SW 1271 (cell line): ENCODE measurements at places on chromosomes 7 and 10.

DNA sequence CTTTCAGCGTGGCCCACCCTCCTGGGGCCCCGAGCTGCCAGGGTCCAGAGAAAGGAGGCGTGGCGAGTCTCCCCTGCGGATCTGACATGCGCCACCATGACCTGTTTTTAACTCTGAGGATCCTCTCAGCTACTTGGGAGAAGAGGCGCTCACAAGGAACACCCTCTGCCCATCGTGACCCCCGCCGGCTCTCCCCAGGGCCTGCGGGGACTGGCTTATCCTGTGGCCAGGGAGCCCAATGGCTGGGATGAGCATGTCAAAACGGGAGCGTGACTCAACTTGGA lies 93.7 kb downstream of the EBF3 start:
- DNase-seq: no peak

GRCh38 chr10:72334196-72334824 lies 20.4 kb downstream of the DNAJB12 start:
- DNase-seq: no peak

DNA sequence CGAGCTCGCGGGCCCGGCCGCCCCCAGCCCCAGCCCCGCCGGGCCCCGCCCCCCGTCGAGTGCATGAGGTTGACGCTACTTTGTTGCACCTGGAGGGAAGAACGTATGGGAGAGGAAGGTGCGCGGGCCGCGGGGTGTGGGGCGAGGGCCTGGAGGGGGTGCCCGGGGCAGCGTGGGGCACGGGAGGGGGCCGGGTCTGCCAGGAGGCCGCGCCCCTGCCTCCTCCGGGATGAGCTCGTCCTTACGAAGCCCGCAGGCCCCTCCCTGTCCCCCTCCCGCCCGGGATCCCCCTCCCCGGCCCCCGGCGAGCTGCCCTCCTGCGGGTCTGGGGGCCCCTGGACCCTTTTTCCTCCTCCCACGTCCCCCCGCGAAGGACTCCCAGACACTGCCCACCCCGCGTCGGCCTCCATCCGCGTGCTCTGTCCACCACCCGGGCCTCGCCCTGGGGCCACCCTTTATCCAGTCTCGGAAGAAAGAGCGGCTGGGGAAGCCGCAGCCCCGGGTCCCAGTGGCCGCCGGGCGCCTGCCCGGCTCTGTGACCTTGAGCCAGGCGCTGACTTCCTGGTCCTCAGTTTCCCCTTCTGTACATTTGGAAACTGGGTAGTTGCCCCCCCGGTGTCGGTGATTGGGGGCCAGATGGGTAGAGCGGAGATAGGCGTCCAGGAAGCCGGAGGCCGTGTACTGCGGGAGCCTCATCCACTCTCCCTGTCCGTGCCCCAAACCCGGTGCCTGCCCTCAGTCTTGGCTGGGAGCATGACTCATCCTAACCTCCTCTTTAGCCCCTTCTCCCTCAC lies 521 bp downstream of the LIMK1 start:
- DNase-seq: peak; percentile 30

DNA sequence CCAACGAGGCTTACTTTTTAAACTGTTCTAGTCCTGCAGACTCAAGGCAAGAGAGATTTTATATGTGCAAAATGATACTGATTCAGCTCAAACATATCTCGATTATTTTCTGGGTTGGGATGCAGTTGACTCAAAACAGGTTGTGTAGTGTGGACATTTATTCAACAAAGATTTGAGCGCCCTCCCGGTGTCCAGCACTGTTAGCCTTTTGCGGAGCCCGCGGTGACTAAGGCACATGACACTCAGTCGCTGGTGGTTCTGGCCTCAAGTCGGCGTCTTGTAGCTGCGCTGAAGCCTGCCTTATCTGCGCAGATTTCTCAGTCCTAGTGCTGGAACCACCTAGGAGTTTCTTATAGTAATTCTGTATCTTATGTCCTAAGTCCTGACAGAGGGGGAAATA lies 938 bp upstream of the CADPS2 start:
- peak; percentile 16 for DNase-seq

DNA sequence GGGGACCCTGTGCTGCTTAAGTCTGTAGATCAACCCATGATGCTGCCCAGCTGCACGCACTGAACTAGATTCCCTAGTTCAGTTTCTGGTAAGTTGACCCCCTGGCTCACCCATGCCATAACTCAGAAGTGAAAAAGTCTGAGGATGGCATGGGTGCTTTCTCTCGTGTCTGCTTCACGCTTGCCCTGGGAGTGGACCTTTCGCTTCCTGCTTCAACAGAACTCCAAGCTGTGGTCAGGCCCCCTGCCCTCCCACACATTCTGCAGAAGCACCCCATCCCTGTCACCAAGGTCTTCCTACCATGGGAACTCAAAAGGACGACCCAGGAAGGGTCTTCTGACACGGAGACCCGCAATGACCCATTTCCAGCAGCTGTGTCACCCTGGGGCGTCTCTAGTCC lies 39.9 kb downstream of the LRRC18 start:
- no peak for DNase-seq

DNA sequence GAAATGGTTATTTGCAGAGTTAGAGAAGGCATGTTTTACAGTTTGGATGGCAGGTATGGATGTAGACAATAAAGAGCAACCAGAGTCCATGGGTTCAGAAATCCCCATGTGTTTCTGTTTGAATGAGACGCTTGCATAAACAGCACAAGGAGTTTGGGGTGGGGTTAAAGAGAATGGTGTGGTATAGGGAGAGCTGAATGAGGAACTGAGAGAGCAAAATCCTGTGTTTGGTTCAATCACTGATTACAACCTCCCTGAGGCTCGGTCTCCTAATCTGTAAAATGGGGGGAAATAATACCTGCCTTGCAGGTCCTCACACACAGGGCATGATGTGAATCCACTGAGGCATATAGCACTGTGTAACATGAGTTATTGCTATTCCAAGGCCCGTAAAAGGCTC lies 23.7 kb downstream of the CAV1 start:
- DNase-seq: no peak

DNA sequence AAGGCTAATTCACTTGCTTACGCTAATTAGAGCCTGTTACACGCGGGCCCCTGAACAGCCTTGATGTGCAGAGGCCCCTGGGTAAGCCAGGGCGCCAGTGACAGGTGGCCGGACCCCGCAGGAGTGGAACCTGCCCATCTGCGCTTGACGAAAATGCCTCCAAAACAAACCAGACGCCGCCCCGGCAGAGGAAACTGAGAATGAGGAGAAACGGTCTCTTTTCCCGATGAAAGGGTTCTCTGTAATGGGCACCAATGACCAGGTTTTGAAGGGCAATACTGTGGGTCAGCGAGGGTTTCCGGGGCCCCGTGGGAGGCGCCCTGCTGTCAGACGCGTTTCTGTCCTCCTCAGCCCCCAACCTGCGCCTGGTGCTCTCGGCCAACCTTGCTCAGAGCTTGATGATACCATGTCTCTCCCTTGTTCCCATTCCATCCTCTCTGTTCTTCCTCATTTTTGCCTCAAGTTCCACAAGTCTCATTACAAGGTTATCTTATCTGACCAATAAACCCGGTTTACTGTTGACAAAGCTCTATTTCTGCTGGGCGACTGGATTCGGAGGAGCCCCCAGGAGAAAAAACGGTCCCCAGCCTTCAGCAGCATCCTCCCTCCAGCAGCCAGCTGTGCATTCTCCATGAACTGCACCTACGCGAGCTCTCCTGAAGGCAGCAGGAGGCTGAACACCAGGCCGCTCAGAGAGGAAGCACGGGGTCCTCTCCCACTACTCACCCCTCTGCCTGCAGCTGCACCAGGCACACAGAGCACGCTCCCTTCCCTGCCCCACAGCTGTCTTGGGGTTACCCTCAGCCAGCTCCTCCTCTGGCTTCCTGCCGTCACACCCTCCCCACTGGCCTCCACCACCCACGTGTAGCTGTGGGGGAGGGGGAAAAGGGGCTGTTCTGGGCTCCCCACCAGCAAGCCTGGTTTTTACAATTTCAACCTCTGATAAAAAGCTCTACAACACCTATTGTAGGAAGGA lies 202.0 kb downstream of the MAD1L1 start:
- no peak for DNase-seq

GRCh38 chr7:28855538-28856217 lies 102.5 kb downstream of the TRIL start:
- DNase-seq: peak; percentile 7

DNA sequence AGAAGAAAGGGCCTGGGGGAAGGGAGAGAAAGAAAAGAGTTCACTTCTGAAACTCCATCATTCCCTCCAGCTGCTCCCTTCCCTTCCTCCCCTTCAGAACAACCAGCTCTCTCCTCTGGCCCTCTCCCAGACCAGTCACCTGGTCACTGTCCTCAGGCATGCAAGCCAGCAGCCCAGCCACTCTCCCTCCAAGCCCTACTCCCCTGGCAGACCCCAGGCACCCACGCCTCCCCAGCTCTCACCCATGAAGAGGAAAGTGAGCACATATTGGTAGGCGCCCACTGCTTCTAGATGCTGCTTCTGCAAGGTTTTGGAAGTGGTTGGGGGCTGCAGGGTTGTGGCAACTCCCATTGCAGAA lies 353 bp downstream of the MOGAT3 start:
- DNase-seq: no peak

DNA sequence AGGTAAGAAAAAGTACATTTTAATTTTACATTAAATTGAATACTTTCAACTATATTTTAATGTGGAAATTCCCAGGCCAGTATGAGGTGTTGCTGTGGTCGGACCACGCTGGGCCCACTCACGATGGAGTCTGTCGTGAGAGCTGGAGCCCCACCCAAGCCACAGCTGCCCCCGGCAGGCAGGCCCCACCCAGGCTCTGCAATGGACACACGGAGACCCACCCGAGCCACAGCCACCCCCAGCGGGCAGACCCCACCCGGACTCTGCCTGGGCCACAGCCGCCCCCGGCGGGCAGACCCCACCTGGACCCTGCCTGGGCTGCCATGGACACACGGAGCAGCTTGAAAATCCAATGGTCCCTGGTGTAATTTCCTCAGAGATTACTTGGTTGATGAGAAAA lies 141.3 kb downstream of the PTPRN2 start:
- DNase-seq: no peak
